ENCODE measurements at places on chromosomes 13 and 19.

DNA sequence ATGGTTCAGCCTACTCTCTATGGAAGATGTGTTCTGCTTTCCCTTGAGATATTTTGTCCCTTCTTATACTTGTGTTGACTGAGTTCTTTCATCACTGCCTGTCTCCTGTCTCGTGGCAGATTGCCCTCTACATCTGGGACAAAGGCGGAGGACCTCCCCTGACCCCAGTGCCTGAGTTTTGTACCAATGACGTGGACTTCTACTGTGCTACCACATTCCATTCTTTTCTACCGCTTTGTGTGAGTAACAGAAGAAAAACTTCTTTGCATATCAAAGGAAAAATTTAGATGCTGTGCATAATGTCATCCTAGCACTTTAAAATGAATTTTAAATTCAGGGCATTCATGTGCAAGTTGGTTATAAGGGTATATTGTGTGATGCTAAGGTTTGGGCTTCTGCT, 74.6 kb downstream of the B3GLCT start:
- no peak for DNase-seq

DNA sequence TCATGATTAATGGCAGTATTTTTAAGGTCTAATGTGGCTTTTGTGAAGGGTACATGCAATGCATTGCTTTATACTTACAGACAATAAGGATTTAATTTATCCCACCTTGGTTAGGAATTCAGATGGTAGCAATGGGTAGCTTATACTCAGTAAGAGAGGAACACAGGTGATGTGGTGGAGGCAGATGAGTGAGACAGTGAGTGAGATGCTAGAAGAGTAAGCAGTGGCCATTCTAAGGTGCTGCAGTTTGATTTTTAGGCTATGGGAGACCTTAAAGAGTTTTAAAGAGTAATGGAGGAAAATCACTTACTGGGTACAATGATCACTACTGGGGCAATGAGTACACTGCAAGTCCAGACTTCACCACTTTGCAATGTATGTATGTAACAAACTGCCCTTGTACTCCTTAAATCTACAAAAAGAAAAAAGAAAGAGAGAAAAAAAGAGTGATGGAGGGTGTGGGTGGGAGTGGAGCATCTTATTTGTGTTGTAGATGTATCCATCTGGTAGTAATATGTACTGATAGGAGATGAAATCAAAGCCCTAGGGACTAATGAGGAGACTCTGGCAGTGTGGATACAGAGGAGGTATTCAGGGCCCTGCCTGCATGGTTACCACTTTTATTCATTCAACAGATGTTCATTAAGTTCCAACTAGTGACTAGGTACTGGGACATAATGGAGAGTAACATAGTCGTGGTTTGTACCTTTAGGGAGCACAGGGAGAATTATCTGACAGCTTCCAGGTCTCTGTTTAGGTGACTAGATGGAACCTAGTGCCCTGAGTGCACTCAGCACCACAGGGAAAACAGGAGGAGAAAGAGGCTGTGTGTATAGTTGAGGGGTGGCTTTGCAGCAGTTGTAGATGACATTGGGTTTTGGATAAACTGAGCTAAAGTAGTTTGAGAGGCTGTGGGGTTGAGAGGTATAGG, 99.0 kb downstream of the GPC6 start:
- DNase-seq: no peak

GRCh38 chr19:43594710-43595604, 977 bp downstream of the IRGQ start:
- peak; percentile 91 for DNase-seq

- no peak for DNase-seq
These were observed 117.3 kb downstream of the SOX1 start for GRCh38 chr13:112184261-112184660.

GRCh38 chr19:55482967-55483705, 1.9 kb upstream of the NAT14 start:
- peak; percentile 72 for DNase-seq

- peak; percentile 86 for DNase-seq
These were observed 1.3 kb downstream of the FAM174C start for GRCh38 chr19:1276628-1277022.

DNA sequence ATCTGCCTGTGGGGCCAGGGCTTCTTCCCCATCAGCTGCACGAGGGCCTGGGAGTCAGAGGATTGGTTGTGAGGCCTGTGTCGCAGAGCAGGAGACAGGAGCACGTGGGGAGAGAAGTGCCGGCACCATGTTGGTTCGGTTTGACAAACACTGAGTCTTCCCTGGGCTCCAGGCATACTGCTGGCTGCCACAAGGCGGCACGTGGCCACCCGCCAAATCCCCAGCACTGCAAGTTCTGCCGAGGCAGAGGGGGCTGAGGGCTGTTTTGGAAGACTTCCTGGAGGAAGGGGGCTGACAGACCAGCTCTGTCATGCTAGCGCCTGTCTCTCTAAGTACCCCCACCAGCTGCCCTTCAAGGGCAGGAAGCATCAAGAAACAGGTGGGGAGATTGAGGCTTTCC, 9.5 kb downstream of the SHANK1 start:
- DNase-seq: no peak

DNA sequence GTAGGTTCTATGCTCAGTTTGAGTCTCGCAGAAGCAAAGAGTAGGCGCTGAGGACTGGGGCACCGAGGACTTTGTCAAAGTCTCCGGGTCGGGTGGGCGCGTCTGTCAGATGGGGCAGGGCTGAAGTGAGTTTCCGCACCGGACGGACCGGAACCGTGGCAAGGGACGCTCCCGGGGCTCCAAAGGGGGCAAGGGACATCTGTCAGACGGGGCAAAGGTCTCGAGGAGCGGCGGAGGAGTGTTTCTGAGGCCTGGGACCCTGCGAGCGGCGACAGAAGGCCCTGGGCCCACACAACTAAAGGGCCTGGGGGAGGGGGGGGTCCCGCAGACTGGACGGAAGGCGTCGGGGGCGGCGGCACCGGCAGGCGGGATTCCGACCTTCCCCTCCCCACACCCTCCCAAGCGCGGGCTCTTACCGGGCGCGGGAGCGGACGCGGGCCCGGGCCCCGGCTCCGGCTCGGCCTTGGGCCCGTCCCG, 13.3 kb upstream of the AKAP8L start:
- peak; percentile 84 for DNase-seq

GRCh38 chr13:99386495-99386894, 79.3 kb upstream of the GPR183 start:
- no peak for DNase-seq

GRCh38 chr13:79681069-79681468, 200.1 kb downstream of the NDFIP2 start:
- no peak for DNase-seq

DNA sequence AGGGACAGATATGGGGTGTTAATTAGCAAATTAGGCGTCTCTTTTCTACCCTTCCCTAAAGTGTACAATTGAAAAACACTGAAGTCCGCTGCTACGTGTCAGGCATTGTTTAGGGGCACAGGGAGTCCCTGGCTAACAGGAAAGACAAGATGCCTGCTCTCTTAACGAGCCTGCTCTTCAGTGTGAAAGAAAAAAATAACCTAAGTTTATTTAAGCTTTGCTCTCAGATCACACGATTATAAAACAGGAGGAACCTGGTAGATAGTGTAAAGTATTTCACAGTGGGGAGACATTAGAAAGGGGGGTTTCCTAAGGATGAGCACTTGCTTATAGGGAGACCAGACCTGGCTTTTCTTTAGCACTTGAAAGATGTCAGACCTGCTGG, 38.7 kb downstream of the IGFL2 start:
- DNase-seq: no peak

GRCh38 chr13:111484959-111485358, 164.5 kb downstream of the TEX29 start:
- DNase-seq: no peak

DNA sequence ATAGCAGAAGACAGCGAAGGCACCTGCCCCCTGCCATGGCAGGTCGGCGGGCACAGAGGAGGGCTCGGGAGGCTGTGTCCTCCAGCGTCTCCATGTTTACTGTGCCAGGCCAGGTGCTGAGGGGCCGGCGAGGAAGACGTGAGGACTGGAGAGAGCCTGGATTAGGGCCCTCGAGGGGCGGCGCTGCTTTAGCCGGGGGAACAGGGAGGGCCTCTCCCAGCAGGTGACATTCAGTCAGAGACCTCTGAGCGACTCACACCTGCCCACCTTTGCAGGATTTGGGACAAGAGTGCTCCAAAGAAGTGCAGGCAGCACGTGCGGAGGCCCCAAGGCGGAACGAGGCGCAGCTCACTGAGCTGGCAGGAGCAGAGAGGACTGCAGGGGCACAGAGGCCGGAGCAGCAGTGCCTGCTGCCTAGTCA, 17.6 kb downstream of the KDM4B start:
- no peak for DNase-seq

- peak; percentile 73 for DNase-seq
These were observed 11.0 kb downstream of the IFNL1 start for GRCh38 chr19:39307046-39307821.

DNA sequence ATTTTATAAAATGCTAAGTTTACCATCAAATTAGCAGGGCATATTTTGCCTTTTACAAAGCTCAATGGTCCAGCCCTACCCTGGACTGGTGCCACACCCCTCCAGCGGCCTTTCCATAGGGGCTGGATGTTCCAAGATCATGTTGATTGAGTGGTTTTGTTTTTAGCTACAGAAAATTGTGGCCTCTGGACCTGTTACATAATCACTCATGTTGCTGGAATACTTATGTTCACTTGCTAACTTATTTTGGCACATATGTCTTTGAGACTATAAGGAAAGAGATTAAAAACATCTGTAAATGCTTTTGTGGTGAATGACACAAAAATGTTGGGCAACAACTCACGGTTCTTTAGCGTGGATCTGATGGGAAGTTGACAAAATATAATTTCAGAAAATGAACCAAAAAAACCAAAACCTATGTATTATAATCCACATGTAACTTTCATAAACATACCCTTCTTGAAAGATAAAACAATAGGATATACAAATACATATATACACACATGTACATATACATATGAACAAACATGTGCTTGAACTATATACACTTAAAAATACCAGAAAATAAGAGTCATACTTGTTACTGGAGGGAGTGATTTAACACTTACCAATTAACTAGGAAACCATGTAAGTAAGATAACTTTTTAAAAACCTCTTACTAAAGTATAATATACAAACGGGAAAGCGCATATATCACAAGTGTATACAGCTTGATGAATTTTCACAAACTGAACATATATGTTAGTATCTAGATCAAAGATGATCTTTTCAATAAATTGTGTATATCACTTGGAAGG, 46.6 kb upstream of the SLC15A1 start:
- DNase-seq: no peak

DNA sequence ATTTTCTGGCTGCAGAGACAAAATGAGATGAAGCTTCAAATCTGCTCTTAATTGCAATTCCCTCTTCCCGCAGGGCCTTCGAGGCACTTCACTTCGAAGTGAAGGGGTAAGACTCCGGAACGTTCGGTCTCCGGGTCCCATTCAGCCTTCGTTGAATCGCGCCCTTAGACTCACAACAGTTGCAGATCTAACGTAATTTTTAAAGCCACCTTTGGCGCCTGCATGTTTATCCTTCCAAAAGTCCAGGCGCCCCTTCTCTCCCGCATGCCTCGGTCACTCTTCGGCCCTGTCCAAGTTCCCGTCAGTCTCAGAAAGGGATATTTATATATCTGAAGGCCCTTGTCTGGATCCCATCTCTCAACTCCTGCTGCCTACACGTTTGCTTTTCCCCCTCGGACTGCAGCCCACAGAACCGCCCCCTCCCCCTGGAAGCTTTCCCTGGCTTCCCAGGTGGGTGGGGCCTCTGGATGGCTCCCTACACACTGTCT, 915 bp upstream of the KCTD12 start:
- DNase-seq: peak; percentile 72

DNA sequence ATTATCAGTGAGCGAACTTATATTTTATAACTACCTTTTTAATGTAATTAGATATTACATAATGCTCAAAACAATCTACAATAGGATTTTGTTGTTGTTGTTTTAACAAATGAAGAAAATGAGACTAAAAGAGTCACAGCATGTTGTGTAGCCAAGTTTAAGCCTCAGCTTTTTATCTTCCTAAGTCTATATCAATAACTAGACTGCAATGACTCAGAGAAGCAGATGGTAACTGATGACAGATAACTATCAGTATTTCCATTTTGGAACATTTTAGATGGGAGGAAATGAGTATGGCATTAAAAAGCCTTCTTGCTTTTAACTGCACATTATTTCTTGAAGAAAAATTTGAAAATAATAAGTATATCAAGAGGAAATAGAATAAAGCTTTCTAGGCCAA, 825.2 kb downstream of the SLITRK1 start:
- DNase-seq: no peak

- DNase-seq: no peak
These were observed 9.2 kb downstream of the TEX29 start for GRCh38 chr13:111329641-111330040.

DNA sequence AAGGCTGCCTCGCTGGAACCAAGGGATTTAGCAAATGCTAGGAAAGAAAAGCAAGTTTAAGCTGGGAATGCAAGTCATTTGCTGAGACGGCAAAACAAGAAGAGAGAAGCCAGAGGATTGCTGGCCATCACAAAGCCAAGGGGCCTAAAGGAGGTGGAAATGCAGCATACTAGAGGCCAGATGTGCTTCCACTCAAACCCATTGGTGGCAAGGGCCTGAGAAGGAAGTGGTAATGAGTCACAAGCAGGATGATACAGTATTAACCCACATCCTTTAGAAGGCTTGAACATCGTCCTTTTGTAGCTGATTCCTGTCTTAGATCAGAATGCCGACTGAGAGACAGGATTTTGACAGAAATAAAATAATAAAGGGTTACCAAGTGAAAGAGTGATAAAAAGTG, 68.2 kb downstream of the ITGBL1 start:
- DNase-seq: no peak

- peak; percentile 85 for DNase-seq
These were observed 2.4 kb upstream of the RGL3 start for GRCh38 chr19:11421371-11422098.

- DNase-seq: no peak
These were observed 7.3 kb downstream of the ADGRL1 start for GRCh38 chr19:14198384-14199376.

GRCh38 chr13:112995395-112996191, 26.6 kb downstream of the MCF2L start:
- DNase-seq: no peak

- DNase-seq: no peak
These were observed 460.0 kb downstream of the COG6 start for GRCh38 chr13:40115426-40115825.

GRCh38 chr19:42152910-42153671, 20.8 kb upstream of the POU2F2 start:
- no peak for DNase-seq

DNA sequence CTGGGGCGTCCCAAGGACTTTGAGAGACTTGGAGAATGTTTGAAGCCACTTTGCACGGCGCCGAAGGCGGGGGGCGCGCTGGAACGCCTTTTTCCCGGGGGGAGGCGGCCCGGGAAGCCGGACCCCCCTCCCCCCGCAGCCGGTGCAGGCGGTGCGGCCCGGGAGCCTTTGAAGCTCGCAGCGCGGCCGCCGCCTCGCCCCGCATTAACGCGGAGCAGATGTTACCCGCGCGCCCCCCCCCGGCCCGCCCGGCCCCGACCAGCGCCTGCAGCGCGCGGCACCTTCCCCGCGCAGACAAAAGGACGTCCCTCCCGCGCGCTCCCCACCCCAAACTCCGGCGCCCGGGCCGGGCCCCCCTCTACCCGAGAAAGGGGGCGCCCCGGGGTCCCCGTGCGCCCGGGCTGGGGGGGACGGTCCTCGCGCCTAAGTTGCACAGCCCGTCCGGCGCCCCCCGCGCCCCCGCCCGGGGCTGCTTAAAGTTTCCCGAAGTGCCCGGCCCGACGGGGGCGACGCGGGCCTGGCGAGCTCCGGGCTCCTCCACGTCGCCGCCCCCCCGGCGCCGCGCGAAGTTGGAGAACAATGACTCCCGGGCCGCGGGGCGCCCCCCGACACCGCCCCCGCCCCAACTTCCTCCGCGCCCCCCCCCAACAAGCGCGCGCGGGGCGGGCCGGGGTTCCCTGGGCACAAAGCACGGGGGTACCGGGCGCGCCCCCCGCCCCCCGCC, 685 bp downstream of the TCF3 start:
- peak; percentile 89 for DNase-seq
